ENCODE measurements at places on chromosomes 5 and 9. TPM values are rescaled to one million over a fixed set of nuclear protein-coding genes. Genes with fewer than 3 reads are reported as not detected.

- no peaks in the 10 kb centered on the region for H3K36me3 ChIP-seq
- no peak overlapping the region for H3K27ac ChIP-seq
- no peak overlapping the region for H3K4me3 ChIP-seq
- no peaks in the 10 kb centered on the region for H3K4me1 ChIP-seq
- DNase-seq = no peak
Observed at GRCh38 chr9:6354072-6354686, 26.0 kb downstream of the TPD52L3 start.

DNA sequence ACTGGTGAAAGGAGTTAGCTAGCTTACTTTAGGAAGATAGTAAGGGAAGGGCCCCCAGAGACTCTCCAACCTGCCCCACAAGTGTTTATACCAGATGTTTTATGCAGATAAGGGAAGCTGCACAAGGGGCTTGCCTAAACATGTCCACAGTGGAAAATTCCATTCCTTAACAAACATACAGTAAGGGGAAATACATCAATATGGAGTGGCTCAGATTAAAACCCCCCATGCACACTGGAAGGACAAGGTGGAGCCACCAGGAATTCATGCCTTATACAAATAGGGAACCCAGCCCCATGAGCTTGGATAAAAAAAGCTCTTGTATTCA is 106.3 kb upstream of the GPBP1 start:
- H3K4me3 ChIP-seq = no peak overlapping the region
- no peaks in the 10 kb centered on the region for H3K36me3 ChIP-seq
- H3K27ac ChIP-seq = no peak overlapping the region
- DNase-seq = no peak
- no peaks in the 10 kb centered on the region for H3K4me1 ChIP-seq
- H3K27me3 ChIP-seq = no peaks in the 10 kb centered on the region

DNA sequence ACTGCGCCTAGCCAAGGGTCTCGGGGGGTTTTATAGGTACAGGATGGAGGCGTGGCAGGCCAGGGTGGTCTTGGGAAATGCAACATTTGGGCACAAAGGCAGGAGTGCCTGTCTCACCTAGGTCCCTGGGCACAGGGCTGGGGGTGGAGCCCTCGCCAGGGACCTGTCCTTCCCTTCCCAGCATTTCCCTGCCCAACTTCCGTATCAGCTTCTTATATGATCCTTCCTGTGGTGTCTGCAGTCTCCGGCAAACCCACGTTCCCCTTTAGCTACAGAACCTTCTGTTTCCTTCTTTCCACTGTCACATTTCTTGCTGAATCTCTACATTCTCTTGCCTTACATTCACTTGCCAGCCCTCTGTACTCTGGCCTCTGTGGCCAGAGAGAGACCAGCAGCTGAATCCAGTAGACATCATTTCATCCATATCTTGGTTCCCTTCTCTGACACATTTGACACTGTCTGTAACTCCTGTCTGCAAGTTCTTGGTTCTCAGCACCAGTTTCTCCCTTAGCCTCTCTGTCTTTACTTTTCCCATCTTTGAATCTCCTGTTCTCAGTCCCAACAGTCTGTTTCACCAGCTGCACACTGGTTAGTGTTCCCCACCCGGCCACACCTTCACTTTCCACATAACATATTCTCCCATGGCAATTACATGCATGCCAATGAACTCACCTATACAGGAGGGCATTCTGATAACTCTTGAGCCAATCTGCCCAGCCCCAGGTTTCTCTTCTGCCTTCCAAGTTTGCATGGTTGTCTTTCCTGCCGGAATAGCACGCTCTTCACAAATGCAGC is 134.7 kb upstream of the ZNF608 start:
- no peak overlapping the region for H3K4me3 ChIP-seq
- H3K27me3 ChIP-seq = no peaks in the 10 kb centered on the region
- peaks cover 18% of the 10 kb centered on the region for H3K4me1 ChIP-seq
- H3K27ac ChIP-seq = no peak overlapping the region
- no peaks in the 10 kb centered on the region for H3K36me3 ChIP-seq

- H3K27ac ChIP-seq = no peak overlapping the region
- no peak for DNase-seq
- H3K27me3 ChIP-seq = no peaks in the 10 kb centered on the region
- no peak overlapping the region for H3K4me3 ChIP-seq
- no peaks in the 10 kb centered on the region for H3K36me3 ChIP-seq
Observed at GRCh38 chr9:79120941-79121340, 450.8 kb upstream of the TLE4 start.

HAND1 gene
- not detected for total RNA-seq

LMX1B gene
- total RNA-seq = 0.26 TPM

All from psoas muscle (tissue), 8 donors.